Esophagus squamous epithelium (tissue), 5 donors: ENCODE measurements at places on chromosomes 7 and 10.

GRCh38 chr10:117350909-117351308, 24.3 kb downstream of the PDZD8 start:
- no peak for DNase-seq

- DNase-seq, result no peak
These were observed 35.1 kb upstream of the ZNF716 start for GRCh38 chr7:57414852-57415251.

- no peak for DNase-seq
These were observed 6.0 kb upstream of the REEP3 start for GRCh38 chr10:63515002-63515763.

- no peak for DNase-seq
These were observed 172.3 kb upstream of the ADCY1 start for GRCh38 chr7:45401851-45402250.

DNA sequence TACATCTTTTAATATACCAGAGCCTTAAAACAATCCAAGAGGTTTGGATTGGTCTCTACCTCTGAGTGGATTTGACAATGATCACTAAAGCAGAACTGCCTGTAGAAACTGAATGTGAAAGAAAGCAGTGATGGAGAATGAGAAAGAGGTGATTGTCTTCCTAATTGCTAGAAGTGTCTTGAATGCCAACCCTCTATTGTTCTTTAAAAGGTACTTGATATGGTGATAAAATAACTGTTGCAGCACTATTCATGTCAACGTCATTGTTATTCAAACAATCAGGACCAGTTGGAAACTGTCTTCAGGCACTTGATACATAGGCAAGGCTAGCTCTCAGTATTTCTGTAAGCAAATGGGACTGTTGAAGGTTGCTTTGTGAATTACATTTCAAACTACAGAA, 47.9 kb upstream of the ITPRID1 start:
- no peak for DNase-seq

- no peak for DNase-seq
These were observed 153.4 kb downstream of the BICC1 start for GRCh38 chr10:58666024-58666423.

- no peak for DNase-seq
These were observed 333.5 kb upstream of the NRG3 start for GRCh38 chr10:81541517-81541916.

DNA sequence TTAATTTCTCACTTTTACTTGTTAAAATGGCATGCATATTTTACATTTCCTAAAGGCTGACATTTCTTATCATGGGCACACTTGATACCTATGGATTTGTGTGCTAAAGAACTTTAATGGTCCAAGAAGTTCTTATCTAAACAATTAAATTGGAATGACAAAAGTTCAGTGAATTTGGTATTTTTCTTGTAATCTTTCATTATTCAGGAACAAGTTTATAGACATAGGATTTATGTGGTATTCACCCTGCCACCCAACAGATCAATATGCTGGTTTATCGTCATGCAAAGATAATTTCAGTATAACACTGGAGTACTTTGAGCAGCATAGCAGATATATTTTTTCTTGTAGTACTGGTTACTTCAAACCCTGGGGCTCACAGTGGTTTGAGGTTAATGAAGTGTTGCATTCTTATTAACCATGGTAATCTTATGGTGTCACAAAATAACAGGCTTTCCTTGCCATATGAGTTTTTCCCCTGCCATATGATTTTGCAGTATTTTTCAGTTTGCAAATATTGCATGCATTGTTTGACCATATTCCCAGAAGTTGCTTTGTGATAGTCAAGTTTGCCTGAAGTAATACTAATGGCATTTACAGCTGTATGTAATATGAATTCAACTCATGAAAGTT, 148.8 kb downstream of the PPP1R9A start:
- no peak for DNase-seq

DNA sequence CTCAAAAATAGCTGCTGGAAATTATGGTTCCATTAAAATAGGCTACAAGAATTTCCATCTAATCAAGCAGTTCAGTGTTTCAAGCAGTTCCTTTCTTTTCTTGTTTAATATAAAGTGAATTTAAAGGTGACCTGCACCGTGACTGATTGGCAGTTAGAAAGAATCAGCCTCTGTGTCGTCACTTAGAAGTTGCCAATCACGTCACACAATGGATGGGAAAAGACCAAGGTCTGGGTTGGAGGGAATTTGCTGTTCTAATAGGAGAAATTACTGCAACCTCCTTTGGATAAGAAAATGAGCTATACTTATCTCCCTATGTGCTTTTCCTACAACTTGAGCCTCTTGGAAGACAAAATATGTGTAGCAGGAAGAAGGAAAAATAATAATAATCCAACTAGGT, 219.4 kb upstream of the KMT2E start:
- DNase-seq, result no peak

GRCh38 chr7:70374772-70375533, 757.0 kb upstream of the GALNT17 start:
- no peak for DNase-seq

DNA sequence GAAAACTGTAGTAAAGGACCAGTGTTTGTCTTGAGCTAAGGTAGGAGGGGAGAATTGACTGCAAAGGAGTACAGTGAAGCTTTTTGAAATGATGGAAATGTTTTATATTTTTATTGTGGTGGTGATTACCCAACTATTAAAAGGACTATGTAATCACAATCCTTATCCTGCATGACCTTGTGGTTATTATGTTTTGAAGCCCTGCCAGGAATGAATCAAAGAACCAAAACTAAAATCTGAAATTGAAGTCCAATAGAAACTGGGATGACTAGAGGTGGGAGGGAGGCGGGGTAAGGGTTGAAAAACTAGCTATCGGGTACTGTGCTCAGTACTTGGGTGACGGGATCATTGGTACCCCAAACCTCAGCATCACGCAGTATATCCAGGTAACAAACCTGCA, 8.2 kb downstream of the CCDC7 start:
- no peak for DNase-seq

- no peak for DNase-seq
These were observed 1402.5 kb upstream of the CELF2 start for GRCh38 chr10:9615189-9615588.

GRCh38 chr7:115221456-115221855, 299.6 kb downstream of the MDFIC start:
- DNase-seq, result no peak

GRCh38 chr7:105951597-105951996, 11.5 kb upstream of the CDHR3 start:
- no peak for DNase-seq

DNA sequence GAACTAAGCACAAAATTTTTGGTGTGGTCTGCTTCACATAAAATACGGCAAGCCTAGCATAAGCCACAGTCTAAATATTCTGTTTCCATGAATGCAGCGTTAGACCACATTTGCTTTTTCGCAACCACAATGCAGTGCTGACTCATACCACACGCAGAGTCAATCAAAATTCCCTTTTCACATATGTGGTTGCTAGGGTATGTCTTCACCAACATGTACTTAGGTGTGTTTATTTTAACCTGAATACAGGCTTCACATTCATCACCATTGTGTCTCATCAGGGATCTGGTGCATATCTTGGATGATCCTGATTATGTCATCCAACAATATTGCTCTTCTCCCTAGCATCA, 90.8 kb downstream of the CHN2 start:
- DNase-seq, result no peak

DNA sequence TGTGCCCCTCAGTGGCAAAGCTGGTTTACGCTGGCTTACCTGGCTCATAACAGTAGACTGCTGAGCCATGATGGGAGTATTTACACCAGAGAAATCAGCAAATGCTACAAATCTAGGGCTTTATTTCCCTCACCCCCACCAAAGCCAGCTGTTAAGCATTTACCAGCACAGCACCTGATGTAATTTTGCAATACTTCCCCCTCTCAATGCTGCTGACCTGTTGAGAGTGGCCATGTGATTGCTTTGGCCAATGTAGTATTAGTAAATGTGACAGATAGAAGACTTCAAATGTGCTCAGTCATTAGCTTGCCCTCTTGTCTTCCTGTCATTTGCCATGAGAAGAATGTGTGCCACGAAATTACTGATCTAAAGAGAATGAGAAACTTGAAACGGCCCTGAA, 46.6 kb downstream of the HERPUD2 start:
- no peak for DNase-seq

DNA sequence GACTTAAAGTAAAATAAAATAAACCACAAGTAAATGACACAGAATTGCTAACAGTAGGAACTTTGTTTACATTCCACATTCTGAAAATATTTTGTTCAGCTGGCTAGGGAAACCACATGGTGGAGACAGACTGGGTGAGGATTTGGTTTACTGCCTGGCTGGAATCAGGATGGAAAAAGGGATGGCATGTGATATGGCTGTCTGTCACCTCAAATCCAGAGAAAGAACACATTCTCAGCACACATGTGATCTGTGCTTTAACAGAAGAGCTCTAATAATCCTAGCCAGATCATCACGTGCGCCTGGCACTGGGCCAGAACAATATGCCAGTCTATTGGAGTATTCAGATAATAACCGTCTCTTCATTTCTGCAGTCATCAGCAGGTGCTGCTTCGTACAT, 90.9 kb upstream of the PIP4K2A start:
- no peak for DNase-seq

DNA sequence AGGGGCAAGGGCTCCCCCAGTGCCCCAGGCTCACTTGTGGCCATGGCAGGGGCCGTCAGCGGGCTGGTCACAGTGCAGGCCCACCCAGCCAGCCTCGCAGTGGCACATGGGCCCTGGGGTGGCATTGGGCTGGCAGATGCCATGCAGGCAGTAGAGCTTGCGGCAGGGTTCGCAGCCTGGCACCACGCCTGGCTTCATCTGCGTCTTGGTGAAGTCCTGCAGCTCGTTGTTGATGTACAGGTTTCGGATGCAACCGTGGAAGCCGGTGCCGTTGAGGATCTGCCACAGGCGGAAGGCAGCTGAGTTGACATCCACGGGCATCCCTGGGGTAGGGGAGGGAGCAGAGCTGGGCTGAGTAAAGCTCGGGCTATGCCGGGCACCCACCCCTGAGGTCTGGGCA, 170.6 kb downstream of the LCOR start:
- DNase-seq, result no peak

DNA sequence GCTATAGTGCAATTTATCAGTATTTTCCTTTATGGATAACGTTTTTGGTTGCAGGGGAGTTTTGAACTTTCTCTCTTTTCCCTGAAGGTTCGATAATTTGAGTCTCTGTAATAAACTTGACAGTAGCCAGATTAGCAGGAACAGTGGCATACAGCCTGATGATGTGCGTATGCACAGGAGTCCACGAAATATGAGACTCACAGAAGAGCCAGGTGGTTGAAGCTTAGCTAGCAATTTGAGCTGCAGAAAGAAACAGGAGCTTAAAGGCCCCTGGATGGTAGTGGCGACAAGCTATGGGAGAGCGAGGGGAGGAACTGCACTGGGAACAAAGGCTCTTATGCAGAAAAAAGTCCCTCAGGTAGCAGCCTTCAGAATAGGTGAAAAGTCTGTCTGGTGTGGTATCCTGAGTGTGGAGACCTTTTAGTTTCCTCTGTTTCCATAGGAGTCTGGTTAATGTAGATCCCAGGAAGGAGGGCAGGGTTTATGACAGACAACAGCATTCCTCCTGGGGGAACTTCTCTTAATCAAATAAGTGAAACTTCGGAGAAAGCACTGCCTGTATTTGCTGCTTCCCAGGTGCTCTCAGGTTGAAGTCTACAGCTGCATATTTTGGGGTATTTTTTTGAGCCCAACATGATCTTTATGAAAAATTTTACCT, 32.7 kb downstream of the FANK1 start:
- DNase-seq, result no peak

- no peak for DNase-seq
These were observed 518.9 kb upstream of the CELF2 start for GRCh38 chr10:10498781-10499180.

GRCh38 chr10:59817773-59818172, 64.5 kb upstream of the MRLN start:
- DNase-seq, result no peak
